ENCODE measurements at places on chromosomes 13 and 19. TPM values are rescaled to one million over a fixed set of nuclear protein-coding genes. Genes with fewer than 3 reads are reported as not detected.
A peak's percentile ranks its signal among the peaks of the same experiment; 100 is the strongest.

The TOMM40 gene
- 47.3 TPM for total RNA-seq

The GJA3 gene
- 17.6 TPM for total RNA-seq

The RUBCNL gene
- 0.38 TPM for total RNA-seq

The ZNF766 gene
- 9.2 TPM for total RNA-seq

The PEAK3 gene
- 0.77 TPM for total RNA-seq

The BORA gene
- total RNA-seq: 0.55 TPM

The LEUTX gene
- not detected for total RNA-seq

- DNase-seq: peak; percentile 51
Measured at GRCh38 chr13:112767506-112768471, 78.0 kb downstream of the ATP11A start.

GRCh38 chr13:45257638-45258333 lies 56.9 kb upstream of the KCTD4 start:
- no peak for DNase-seq

- no peak for DNase-seq
Measured at GRCh38 chr19:4174895-4175668, 7.3 kb downstream of the SIRT6 start.

DNA sequence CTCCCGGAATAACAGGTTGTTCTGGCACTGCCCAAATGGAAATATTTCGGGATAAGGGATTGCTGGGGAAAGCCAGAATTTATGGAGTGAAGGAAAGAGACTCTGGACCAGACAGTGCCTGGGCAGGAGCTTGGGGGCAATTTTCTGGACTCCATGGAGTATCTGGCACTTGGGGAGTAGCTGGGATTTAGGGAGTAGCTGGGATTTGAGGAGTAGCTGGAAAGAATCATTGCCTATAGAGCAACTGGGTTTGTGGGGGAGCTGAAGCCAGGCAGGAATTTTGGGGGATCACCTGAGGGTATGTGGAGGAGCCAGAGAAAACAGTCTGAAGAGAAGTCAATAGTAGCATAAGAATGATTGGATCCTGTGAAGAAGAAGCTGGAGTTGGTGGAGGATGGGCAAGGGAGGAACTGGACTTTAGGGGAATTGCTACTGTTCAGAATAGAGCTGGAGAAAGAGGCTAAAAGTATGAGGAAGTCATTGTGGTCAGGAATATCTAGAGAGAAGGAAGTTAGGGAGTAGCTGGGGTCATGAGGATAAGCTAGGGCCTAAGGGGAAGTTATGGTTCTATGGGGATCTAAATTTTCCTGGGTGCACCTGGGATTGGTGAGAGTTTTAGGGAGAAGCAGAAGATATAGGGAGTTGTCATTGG lies 14.8 kb downstream of the FSD1 start:
- no peak for DNase-seq

- no peak for DNase-seq
Measured at GRCh38 chr19:3481241-3482090, 1.1 kb upstream of the SMIM24 start.

- no peak for DNase-seq
Measured at GRCh38 chr19:39709026-39709872, 5.0 kb downstream of the LGALS14 start.

DNA sequence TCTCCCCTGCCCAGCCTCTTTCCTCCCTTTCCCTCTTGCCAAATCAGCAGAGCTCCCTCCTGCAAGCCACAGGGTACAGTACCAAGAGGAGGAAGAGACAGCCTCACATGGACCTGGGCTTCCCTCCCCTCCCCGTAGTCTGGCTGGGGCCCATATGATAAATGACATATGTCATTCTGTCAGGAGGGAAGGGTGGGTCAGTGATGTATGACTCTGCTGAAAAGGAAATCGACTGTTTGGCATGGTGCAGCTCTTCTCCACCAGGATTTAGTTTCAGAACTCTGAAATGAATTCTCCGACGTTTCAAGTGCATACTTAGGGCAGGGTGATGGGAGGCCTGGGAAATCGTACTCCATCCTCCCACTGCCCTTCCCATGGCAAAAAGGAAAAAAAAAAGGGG lies 9.8 kb downstream of the TSHZ3 start:
- DNase-seq: no peak
